ENCODE measurements at places on chromosomes 5 and 9. TPM values are rescaled to one million over a fixed set of nuclear protein-coding genes. Genes with fewer than 3 reads are reported as not detected.

DNA sequence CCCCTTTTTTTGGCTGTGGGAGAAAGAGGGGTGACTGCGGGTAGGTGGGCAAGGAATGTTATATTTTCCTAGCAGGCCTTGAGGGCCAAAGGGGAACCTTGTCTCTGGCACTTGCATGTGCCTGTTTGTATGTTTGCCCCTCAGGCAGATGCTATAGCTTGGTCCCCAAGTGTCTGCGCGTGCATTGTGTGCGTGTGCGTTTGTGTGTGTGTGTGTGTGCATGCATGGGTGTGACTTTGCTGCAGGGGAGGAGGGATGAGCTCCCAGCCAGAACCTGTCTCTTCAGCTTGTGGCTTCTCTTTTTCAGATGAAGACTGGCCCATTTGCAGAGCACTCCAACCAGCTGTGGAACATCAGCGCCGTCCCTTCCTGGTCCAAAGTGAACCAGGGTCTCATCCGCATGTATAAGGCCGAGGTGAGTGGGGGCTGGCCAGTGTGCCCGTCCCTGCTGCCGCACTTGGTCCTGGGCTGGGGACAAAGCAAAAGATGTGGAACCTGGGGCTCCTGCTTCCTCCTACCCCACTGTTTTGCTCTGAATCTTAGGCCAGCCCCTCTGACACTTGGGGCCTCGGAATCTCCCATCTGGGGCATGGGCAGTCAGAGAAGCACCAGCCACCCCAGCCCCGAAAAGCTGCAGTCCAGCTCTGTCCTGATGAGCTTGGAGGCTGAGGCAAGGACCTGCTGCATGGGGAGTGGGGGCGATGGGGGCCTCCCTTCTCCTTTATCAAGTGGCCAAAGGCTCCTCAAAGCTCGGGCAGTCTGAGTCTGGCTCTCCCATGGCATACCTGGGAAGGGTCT lies 31.1 kb downstream of the PTPA start:
- no peak for DNase-seq

GRCh38 chr5:134604908-134605307 lies 27.7 kb downstream of the SAR1B start:
- DNase-seq: no peak

DNA sequence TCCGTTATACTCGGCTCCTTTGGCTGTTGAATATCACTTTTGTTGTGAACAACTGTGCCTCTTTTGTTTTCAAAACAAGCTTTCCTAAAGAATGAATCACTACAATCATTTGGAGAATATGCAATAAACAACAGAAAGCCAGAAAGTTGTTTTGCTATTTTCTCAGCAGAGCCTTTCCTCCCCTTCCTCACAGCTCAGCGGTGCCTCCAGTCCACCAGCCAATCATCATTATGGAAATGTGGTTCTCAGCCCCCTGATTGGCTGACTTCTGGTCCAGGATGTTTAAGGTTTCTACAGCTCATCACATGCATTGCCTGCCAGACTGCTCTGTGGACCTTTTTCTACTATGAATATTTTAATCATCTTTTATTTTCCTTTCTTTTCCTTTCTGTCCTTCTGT lies 9.1 kb upstream of the ZNF608 start:
- no peak for DNase-seq

The STKLD1 gene
- total RNA-seq: 2.8 TPM

The RXFP3 gene
- 0.12 TPM for total RNA-seq

Measured in neural crest cell (in vitro differentiated cells).